ENCODE measurements at places on chromosomes 13 and 19.
A peak's percentile ranks its signal among the peaks of the same experiment; 100 is the strongest.

GRCh38 chr19:35061583-35062373 is 20.3 kb downstream of the HPN start:
- DNase-seq: no peak

DNA sequence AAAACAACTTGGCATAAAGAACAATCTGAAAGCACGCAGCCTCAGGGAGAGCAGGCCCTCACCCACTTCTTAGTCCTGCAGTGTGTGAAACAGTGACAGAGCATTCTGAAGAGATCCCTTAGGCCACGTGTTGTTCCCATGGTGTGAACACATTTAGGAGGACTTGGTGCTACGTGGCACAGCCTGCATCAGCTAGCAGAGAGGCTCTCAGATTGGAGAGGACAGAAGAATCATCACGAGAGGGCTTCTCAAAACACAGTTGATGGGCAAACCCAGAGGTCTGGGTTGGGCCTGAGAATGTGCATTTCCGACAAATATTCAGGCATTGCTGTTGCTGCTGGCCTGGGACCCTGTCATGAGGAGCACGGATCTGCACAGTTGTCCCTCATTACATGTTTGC is 26.1 kb upstream of the TFDP1 start:
- no peak for DNase-seq

- DNase-seq: no peak
These were observed 9.0 kb downstream of the BLOC1S3 start for GRCh38 chr19:45187421-45188100.

DNA sequence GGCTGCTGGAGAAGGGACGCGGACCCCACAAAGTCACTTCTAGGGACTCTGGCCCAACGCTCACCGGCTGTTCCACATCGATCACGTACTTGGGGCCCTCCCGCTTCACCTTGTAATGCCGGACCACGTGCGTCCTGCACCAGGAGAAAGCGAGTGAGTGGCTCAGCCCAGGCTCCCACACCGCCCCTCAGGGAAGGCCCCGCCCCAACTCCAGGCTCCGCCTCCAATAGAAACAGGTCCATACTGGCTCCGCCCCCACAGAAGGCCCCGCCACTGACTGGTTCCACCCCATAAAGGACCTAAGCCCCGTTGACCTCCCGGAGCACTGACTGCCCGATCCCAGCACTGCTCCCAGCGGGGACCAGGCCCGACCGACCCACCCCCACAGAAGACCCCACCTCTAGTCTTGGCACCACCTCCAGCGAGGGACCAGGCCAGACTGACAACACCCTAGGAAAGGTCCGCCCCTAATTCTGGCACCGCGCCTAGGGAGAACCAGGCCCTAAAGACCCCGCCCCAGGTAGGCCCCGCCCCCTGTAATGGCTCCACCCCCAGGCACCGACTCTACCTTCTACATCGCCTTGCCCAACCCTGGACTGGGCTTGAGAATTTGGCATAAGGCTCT is 11.3 kb downstream of the STAP2 start:
- no peak for DNase-seq

- no peak for DNase-seq
These were observed 163.5 kb upstream of the SPRY2 start for GRCh38 chr13:80504453-80504852.

DNA sequence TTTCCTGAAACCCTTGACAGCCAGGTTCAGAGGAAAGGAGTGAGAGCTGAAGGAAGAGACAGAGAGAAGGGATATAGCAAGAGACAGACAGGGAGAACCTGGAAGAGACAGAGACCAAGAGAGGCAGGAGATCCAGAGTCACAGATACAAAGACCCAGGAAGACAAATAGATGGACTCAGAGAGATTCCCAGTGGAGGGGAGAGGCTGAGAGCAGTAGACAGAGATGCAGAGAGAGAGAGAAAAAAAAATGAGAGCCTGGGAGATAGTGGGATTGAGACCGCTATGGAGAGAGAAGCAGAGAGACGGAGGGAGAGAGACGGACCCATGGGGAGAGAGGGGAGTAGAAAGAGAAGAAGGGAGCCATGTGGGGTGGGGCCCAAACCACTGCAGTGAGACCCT is 763 bp downstream of the FXYD7 start:
- DNase-seq: no peak

GRCh38 chr19:38135150-38135998 is 88.6 kb downstream of the DPF1 start:
- DNase-seq: no peak

DNA sequence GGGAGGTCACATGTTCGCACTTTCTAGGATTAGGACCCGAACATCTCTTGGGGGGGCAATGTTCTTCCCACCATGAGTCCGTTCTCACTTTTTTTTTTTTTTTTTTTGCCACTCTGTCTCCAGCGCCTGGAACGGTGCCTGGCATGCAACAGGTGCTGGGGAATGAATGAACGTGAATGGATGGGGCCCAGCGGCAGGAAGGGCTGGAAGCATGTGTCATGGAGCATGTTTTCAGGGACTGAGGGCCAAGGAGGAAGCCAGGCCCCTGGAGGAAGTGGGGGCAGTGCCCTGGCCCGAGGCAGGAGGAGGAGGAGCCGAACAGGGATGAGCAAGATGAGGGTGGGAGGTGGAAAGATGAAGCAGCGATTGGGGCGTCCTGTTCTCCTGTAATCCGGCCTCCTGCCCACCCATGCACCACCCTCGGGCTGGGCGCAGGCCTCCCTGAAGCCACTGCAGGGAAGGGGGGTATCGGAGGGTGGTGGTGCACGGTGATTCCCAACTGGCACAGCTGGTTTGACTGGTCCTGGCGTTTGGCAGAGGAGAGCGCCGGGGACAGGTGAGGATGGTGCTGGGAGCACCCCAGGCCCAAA is 8.8 kb upstream of the SULT2B1 start:
- no peak for DNase-seq

DNA sequence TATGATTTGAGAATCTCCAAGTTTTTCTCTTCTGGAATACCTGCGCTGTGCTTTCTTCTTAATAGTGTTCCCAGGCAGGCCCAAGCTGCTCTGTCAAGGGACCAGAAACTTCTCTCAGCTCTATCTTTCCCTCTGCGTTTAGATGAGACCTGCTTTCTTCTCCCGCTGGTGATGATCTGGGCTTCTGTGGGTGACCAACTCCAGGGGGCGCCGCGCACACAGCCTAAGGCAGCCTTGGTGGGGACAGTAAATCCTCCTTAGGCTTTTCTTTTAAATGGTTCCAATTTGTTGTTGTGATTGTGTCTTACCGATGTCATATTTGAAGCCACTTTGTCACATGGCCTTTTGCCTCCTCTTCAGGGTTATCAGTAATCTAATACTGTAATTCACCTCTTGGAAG is 439.4 kb upstream of the KLF12 start:
- DNase-seq: no peak

GRCh38 chr13:66886264-66886663 is 343.9 kb downstream of the PCDH9 start:
- DNase-seq: peak; percentile 32

DNA sequence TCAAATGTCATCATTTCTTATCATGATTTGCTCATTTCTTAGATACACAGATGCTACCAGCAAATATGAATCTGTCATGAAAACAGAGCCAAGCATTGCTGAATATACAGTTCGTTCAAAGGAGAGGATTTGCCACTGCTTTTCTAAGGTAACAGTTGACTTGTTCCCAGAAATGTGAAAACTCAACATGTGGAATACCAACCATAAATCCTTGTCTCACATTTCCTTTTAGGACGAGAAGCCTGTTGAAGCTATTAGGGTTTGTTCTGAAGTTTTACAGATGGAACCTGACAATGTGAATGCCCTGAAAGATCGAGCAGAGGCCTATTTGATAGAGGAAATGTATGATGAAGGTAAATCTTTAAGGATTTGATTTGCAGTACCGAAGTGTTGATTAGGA is 86.7 kb downstream of the DNAJC3 start:
- DNase-seq: no peak

DNA sequence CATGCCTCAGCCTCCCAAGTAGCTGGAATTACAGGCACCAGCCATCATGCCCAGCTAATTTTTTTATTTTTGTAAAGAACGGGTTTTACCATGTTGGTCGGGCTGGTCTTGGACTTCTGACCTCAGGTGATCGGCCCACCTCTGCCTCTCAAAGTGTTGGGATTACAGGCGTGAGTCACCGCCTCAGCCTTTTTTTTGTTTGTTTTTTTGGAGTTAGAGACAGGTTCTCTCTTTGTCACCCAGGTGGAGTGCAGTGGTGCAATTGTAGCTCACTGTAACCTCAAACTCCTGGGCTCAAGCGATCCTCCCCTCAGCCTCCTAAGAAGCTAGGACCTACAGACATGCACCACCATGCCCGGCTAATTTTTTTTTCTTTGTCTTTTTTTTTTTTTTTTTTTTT is 15.6 kb upstream of the NOTCH3 start:
- DNase-seq: no peak

- no peak for DNase-seq
These were observed 25.5 kb downstream of the TJP3 start for GRCh38 chr19:3733549-3734309.

GRCh38 chr13:79212064-79212619 is 193.9 kb downstream of the RBM26 start:
- DNase-seq: no peak

GRCh38 chr13:35964863-35965180 is 166.4 kb downstream of the DCLK1 start:
- DNase-seq: no peak

GRCh38 chr13:110173247-110173818 is 133.6 kb downstream of the COL4A1 start:
- DNase-seq: no peak

- no peak for DNase-seq
These were observed 626 bp upstream of the ATP5F1D start for GRCh38 chr19:1240925-1241324.

DNA sequence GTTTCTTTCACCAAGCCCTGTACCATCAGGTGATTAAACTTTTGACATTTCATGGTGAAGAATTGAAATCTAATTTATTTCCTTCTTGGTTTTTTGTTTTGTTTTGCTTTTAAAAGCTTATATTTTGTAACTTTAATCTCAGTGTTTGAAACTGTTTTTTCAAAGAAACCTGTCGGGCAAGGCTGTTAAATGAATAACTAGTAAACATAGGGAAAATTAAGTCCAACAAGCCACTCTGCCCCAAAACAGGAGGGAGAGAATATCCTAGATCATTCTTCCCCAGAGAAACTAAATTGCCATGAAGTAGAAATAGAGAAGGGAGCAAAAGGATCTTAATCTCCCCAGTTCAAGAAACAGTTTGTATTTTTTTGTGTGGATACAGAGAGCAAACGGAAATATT is 98.2 kb downstream of the FREM2 start:
- no peak for DNase-seq

DNA sequence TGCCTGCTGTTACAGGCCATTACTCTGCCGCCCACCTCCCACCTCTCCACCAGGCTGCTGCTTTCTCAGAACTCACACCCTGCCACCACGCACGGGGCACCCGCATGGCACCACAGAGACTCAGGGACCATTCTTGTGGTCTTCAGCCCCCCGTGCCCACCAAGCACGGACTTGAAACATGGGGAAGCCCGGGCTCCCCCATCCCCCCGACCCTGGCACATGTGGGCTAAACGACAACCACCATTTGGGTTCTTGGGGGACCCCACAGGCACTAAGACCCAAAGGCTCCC is 23.1 kb upstream of the TINCR start:
- no peak for DNase-seq

DNA sequence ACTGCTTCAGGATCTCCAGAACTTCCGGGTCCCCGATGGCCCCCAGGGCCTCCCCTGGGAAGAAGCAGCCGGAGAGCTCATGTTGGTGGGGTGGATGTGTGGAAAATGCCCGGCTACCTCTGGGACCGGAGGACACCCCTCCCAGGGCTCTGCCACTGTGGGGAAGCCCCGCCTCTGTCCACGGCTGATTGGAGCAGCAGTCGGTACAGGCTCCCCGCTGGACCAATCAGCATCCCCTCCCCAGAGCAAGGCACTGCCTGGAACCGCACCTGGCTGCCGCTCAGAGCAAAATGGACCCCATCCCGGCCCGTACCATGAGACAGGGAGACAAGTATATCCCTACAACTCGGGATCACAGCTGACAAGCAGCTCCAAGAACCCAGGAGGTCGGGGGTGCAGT is 6.4 kb downstream of the DOHH start:
- DNase-seq: no peak

- no peak for DNase-seq
These were observed 12.0 kb upstream of the NANOS3 start for GRCh38 chr19:13864667-13865570.

DNA sequence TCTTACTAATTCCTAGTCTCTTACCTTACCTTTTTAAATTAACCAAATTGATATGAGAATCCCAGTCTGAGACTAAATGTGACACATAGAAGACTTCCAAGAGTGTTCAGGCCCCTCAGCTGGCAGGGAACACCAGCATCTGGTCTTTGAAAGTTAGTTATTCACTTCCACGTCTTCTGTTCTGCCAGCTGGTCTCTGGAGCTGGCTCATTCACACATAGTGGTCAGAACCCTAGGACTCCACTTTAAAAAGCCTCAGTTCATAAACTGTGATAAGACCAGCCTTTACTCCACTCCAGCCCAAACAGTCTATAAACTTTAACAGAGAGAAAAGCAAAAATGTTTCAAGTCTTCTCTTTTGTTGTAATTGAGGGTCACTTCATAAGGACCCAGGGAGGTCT is 263.0 kb downstream of the DCT start:
- no peak for DNase-seq

DNA sequence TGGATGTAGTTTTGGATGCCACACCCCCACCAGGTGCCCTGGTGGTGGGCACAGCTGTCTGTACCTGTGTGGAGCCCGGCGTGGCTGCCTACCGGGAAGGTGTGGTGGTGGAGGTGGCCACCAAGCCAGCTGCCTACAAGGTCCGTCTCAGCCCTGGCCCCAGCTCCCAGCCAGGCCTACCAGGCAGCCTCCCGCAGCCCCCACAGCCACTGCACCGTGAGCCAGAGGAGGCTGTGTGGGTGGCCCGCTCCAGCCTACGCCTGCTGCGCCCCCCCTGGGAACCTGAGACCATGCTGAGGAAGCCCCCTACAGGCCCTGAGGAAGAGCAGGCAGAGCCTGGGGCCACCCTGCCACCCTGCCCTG is 3.5 kb downstream of the CIC start:
- DNase-seq: no peak

GRCh38 chr13:110073982-110074381 is 233.0 kb downstream of the COL4A1 start:
- DNase-seq: no peak

DNA sequence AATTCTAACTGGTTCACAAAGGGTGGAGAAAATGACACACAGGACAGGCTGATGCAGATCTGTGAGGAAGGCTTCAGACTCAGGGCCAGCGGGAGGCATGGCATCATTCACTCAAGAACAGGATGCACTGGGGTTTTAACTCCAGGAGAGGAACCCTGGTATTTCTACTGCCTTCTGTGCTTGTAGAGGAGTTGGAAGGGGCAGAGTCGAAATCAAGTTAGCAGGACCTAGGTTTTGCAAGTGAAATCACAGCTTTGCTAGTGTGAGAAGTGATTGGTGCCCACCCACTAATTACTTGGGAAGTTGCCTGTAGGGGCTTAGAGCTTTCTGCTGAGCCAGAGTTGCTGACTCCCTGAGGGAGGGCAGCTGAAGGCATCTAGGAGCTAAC is 92.7 kb downstream of the AKAP11 start:
- no peak for DNase-seq

- no peak for DNase-seq
These were observed 25.2 kb upstream of the PDCD5 start for GRCh38 chr19:32555786-32556185.

GRCh38 chr13:97226788-97227627 is 4.9 kb downstream of the MBNL2 start:
- no peak for DNase-seq
